Suppressor macrophage (primary cell): ENCODE measurements at places on chromosomes 5 and 9.
A peak's percentile ranks its signal among the peaks of the same experiment; 100 is the strongest.

- no peak for DNase-seq
These were observed 42.4 kb upstream of the UBAC1 start for GRCh38 chr9:136003411-136004218.

DNA sequence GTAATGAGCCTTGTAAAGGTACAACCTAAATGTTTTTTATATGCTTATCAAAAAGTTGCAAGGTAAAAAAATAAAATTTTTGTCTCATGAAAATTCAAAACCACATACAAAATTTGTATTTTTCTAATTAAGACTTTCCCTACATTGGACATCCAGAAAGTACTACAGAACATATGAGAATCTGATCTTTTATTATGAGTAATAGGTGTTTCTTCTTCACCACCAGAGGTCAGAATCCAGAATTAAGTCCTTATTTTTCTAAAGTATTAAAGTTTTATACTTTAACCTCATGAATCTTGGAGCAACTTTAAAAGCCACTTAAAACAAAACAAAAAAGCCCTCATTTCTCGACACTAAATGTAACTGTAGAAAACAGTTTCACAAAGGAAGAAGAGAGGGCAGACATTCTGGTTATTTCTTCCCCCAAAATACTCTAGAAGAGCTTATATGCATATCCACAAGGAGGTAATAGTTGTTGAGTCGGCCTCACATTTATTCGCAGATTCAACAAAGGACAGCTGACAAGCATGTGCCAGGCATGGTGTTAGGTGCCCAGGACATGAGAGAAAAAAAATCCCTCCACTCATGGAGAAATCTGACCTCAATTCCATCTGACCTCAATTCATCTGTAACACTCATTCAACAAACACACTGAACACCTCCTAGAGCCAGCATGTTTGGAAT lies 69.3 kb downstream of the MLLT3 start:
- no peak for DNase-seq

DNA sequence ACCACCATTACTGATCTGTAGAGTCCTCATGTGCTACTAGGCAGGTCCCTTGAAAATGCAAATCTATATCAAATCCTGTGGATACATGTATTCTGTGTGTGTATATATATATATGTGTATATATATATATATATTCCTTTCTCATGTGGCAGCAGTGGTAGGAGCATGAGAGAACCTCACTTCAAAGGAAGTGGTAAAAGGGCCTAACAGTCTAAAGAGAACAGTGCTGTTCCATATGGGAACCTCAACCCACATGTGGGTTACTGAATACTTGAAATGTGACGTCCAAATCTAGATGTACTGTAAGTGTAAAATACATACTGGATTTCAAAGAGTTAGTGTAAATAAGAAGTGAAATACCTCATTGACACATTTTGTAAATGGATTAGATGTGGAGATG lies 5.4 kb downstream of the SLC46A2 start:
- peak; percentile 33 for DNase-seq

- no peak for DNase-seq
These were observed 441.5 kb downstream of the RASEF start for GRCh38 chr9:82621447-82621846.

GRCh38 chr9:108683245-108683644 lies 172.5 kb downstream of the ACTL7B start:
- DNase-seq, result no peak

GRCh38 chr5:139245637-139246339 lies 47.6 kb upstream of the SIL1 start:
- no peak for DNase-seq

- DNase-seq, result no peak
These were observed 16.1 kb upstream of the DRD1 start for GRCh38 chr5:175460126-175460525.

- no peak for DNase-seq
These were observed 37.7 kb upstream of the NEURL1B start for GRCh38 chr5:172603251-172603806.

- no peak for DNase-seq
These were observed 386.7 kb downstream of the KDM4C start for GRCh38 chr9:7144265-7145046.

- no peak for DNase-seq
These were observed 479.7 kb downstream of the CETN3 start for GRCh38 chr5:89929834-89930233.

- DNase-seq, result no peak
These were observed 28.9 kb downstream of the ZNF366 start for GRCh38 chr5:72478276-72478675.
